Spinal cord (tissue), 10 donors: ENCODE measurements at places on chromosomes 6 and 20.

DNA sequence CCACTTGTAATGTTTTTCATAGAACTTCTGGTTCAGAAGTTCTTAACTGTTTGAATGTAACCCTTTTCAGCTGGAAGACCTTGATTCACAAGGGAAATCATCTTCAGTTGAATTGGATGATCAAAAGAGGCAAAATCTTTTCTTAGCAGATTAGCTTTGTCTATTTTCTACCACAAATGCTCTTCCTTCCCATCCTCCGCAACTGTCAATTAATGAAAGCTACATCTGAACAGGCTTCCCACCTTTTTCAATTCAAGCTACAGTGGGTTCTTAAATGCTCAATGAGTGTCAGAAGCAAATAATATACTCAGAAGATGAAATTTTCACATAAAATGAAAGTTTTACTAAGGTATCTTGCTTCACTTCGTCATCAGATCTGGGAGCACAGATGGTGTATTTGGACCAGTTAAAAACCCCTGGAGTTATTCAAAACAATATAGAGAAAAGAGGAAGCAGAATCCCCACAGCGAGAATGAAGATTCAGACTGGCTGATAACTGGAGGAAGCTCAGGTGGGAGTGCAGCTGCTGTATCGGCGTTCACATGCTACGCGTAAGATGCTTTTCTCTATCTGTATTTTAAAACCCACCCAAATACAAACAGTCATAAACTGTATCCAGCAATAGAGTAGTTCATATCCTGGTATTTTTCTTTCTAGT is 19.4 kb downstream of the QRSL1 start:
- no peaks in the 10 kb centered on the region for H3K27me3 ChIP-seq
- no peaks in the 10 kb centered on the region for H3K4me1 ChIP-seq
- no peak overlapping the region for H3K4me3 ChIP-seq
- no peak for DNase-seq

- no peaks in the 10 kb centered on the region for H3K36me3 ChIP-seq
- H3K27ac ChIP-seq = no peak overlapping the region
- H3K4me1 ChIP-seq = no peaks in the 10 kb centered on the region
- H3K27me3 ChIP-seq = no peaks in the 10 kb centered on the region
- DNase-seq = no peak
Measured at GRCh38 chr6:55833284-55833683, 42.1 kb downstream of the BMP5 start.

- no peak for DNase-seq
- no peak overlapping the region for H3K4me3 ChIP-seq
- H3K27ac ChIP-seq = no peak overlapping the region
- no peaks in the 10 kb centered on the region for H3K27me3 ChIP-seq
Measured at GRCh38 chr6:13256266-13257001, 71.9 kb downstream of the TBC1D7 start.

- H3K4me3 ChIP-seq = no peak overlapping the region
- no peak overlapping the region for H3K27ac ChIP-seq
- peaks cover 70% of the 10 kb centered on the region for H3K4me1 ChIP-seq
- no peak for DNase-seq
Measured at GRCh38 chr20:32527052-32527446, 58.1 kb downstream of the NOL4L start.

DNA sequence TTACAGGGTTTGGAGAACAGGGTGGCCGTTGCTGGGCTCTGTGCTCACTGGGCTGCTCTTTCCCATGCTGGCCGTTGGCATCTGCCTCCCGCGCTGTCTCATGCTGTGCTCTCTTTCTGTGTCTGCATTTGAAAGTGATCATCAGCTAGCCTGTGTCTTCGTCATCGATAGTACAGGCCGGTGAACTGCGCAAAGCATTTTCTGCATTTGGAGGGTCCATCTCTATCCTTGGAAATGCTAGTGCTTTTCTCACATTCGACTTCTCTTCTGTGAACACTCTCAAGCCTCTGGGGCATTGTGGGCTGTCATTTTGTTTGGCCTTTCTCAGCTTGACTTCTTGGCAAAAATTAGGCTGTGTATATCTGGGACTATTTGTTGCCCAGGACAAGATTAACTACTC is 6.8 kb upstream of the SNHG17 start:
- H3K27me3 ChIP-seq = no peaks in the 10 kb centered on the region
- no peak for DNase-seq
- H3K4me1 ChIP-seq = peaks cover 7% of the 10 kb centered on the region
- H3K36me3 ChIP-seq = no peaks in the 10 kb centered on the region

DNA sequence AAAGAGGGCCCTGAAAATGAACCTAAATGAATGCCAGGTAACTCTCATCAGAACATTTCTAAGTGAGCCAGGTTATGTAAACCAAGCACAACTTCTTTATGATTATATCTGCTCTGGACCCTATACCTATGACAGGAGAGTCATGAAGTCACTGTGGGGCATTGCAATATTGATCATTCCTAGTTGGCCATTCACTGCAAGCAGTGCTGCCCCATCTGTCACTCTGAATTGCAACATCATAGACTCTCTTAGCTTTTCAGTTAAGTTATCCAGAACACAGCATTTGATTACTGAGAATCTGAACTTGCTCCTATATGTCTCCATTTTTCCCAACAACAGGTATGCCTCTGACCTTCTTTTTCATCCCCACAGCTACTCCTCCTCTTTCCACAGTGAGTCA is 3.3 kb downstream of the COL21A1 start:
- DNase-seq = no peak
- H3K4me3 ChIP-seq = no peak overlapping the region
- peaks cover 10% of the 10 kb centered on the region for H3K27me3 ChIP-seq

DNA sequence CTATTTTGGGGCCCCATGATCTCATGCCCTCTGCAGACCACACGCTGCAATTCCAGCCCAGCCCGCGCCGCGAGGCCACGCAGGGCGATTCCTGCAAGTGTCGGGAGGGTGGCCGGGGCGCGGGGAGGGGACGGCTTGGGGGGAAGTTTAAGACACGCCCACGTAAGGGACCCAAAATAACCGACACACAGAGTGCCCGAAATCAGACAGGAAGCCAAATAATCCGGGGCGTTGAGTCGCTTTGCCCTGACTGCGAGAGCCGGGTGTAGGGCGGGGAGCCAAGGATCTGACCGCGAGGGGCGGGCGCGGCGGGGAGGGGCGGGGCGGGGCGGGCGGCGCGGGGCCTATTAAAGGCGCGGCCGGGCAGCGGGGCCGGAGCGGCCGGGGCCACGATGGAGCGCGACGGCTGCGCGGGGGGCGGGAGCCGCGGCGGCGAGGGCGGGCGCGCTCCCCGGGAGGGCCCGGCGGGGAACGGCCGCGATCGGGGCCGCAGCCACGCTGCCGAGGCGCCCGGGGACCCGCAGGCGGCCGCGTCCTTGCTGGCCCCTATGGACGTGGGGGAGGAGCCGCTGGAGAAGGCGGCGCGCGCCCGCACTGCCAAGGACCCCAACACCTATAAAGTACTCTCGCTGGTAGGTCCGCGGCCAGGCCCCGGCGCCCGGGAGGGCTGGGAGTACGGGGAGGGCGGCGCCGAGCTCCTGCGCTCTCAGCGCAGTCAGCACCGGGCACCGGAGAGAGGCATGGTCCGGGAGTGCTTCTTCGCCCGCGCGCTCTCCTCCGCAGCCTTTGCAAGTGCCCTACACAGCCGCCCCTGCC is at the start of gene ENPP1:
TSS of gene ENPP1 (plus strand) at position 377 of the 816 bp plus-strand sequence. CDS start at position 393, 16 bp downstream.
- H3K27me3 ChIP-seq = peaks cover 6% of the 10 kb centered on the region
- peaks cover 3% of the 10 kb centered on the region for H3K4me1 ChIP-seq
- no peaks in the 10 kb centered on the region for H3K36me3 ChIP-seq
- H3K27ac ChIP-seq = peak within 1 kb of the TSS; percentile 7

GRCh38 chr6:124132256-124132655 is 328.6 kb downstream of the NKAIN2 start:
- H3K4me3 ChIP-seq = no peak overlapping the region
- H3K4me1 ChIP-seq = no peaks in the 10 kb centered on the region
- DNase-seq = no peak
- no peaks in the 10 kb centered on the region for H3K36me3 ChIP-seq

- H3K4me1 ChIP-seq = peaks cover 15% of the 10 kb centered on the region
- H3K27ac ChIP-seq = no peak overlapping the region
- H3K27me3 ChIP-seq = no peaks in the 10 kb centered on the region
- H3K4me3 ChIP-seq = no peak overlapping the region
- no peaks in the 10 kb centered on the region for H3K36me3 ChIP-seq
- DNase-seq = no peak
Measured at GRCh38 chr6:15456422-15456821, 206.4 kb downstream of the DTNBP1 start.

DNA sequence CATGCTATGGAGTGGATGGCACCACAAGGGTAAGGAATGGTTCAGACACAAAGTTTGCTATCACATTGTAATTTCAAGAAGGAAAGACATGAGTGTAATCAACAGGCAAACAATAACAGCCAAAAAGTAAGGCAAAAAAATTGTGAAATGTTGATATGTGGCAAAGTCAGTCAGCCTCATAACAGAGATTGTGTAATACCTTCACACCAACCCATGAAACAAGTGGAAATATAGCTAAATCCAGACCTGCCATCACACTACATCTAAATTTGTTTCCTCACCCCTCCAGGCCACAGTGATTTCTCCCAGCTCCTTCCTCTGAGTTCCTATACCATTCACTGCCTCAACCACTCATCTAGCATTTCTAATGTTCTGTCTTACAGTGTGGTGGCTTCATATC is 37.3 kb downstream of the SIM1 start:
- no peaks in the 10 kb centered on the region for H3K36me3 ChIP-seq
- no peak overlapping the region for H3K27ac ChIP-seq
- H3K27me3 ChIP-seq = no peaks in the 10 kb centered on the region
- no peaks in the 10 kb centered on the region for H3K4me1 ChIP-seq

- H3K27ac ChIP-seq = no peak overlapping the region
- H3K4me3 ChIP-seq = no peak overlapping the region
- DNase-seq = no peak
- H3K27me3 ChIP-seq = peaks cover 66% of the 10 kb centered on the region
Measured at GRCh38 chr6:28695715-28696114, 170.0 kb downstream of the GPX5 start.

GRCh38 chr20:38452880-38453624 is 17.9 kb upstream of the SNHG17 start:
- H3K36me3 ChIP-seq = peaks cover 26% of the 10 kb centered on the region
- no peak for DNase-seq
- H3K27ac ChIP-seq = no peak overlapping the region

DNA sequence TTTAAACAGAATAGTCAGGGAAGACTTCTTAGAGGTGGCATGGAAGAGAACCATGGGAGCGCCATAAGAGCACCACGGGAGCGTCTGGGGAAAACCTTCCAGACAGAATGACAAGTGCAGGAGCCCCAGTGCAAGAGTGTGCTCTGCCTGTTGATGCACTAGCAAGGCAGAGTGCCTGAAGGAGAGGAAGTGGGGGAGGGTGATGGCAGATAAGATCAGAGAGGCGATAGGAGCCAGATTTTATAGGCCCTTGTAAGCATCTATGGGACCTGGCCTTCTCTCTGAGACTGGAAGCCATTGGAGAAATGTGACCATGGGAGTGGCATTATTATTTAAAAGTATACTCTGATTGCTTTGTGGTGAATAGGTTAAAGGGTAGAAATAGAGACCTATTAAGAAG is 13.1 kb downstream of the FUCA2 start:
- no peak overlapping the region for H3K4me3 ChIP-seq
- H3K4me1 ChIP-seq = no peaks in the 10 kb centered on the region
- H3K36me3 ChIP-seq = no peaks in the 10 kb centered on the region
- H3K27me3 ChIP-seq = no peaks in the 10 kb centered on the region
- DNase-seq = no peak

DNA sequence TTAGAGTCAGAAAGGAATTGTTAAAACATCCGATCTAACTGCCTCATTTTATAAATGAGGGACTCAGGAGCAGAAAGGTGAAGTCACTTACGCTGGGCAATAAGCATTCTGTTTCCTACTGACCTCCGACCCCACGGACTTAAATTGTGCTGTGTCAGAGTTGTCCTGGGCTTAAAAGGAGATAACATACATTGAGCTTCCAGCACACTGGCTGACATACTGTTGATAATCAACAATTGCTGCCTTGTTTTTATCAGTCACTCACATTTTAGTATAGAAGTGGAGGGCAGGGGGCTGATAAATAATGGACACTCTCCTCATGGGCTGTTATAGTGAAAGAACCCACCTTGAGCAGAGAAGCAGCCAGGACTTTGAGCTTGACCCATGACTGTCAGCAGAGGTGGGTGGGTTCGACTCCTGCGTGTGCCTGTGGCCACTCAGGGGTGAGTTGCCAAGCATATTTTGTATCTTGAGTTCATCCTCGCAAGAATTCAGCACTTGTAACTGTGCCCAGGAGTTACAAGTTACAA is 166.5 kb upstream of the JARID2 start:
- no peak for DNase-seq
- H3K27ac ChIP-seq = no peak overlapping the region
- H3K36me3 ChIP-seq = no peaks in the 10 kb centered on the region
- peaks cover 11% of the 10 kb centered on the region for H3K4me1 ChIP-seq

GRCh38 chr6:27281105-27281539 is 31.0 kb downstream of the POM121L2 start:
- no peak overlapping the region for H3K4me3 ChIP-seq
- H3K4me1 ChIP-seq = peaks cover 6% of the 10 kb centered on the region
- H3K36me3 ChIP-seq = no peaks in the 10 kb centered on the region
- H3K27me3 ChIP-seq = peaks cover 93% of the 10 kb centered on the region

- H3K27me3 ChIP-seq = peaks cover 5% of the 10 kb centered on the region
- H3K36me3 ChIP-seq = no peaks in the 10 kb centered on the region
- no peaks in the 10 kb centered on the region for H3K4me1 ChIP-seq
Measured at GRCh38 chr6:26296857-26297648, 67.9 kb upstream of the BTN3A2 start.

GRCh38 chr6:45920819-45921511 is 94.7 kb downstream of the CLIC5 start:
- DNase-seq = no peak
- no peak overlapping the region for H3K4me3 ChIP-seq
- H3K36me3 ChIP-seq = no peaks in the 10 kb centered on the region
- peaks cover 2% of the 10 kb centered on the region for H3K4me1 ChIP-seq

DNA sequence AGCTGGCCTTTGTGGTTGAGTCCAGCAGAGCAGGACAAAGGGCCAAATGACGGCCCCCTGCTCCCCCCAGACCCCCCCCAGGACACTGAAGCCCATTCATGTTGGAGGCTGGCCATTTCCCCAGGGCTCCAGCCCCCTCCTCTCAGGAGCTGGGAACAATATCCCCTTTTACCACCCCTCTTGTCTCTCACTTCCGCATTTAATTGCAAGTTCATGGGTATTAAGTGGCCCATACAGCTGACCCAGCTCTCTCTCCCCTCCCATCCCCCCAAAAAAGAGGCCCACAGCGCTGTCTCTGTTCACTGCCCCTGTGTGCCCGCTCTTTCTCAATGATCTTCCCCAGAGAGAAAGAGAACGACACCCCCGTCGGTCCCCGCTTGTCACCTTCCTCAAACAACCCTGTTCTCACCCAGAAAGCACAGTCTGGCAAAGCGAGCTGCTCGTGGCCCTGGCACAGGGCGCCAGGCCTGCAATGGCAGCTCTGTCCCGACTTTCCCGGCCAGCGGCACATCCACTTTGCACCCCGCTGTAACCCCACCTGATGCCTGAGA is 30.4 kb downstream of the PREX1 start:
- H3K27me3 ChIP-seq = no peaks in the 10 kb centered on the region
- H3K27ac ChIP-seq = peak overlapping the region; percentile 89
- peak overlapping the region; percentile 9 for H3K4me3 ChIP-seq
- no peaks in the 10 kb centered on the region for H3K36me3 ChIP-seq
- H3K4me1 ChIP-seq = peaks cover 75% of the 10 kb centered on the region
